ENCODE measurements at places on chromosomes 13 and 19. TPM values are rescaled to one million over a fixed set of nuclear protein-coding genes. Genes with fewer than 3 reads are reported as not detected.
A peak's percentile ranks its signal among the peaks of the same experiment; 100 is the strongest.

- H3K27ac ChIP-seq, result no peak overlapping the region
- no peak overlapping the region for H3K4me3 ChIP-seq
- peaks cover 21% of the 10 kb centered on the region for H3K27me3 ChIP-seq
- H3K4me1 ChIP-seq, result peaks cover 7% of the 10 kb centered on the region
- DNase-seq, result no peak
- H3K36me3 ChIP-seq, result no peaks in the 10 kb centered on the region
Observed at GRCh38 chr19:3161453-3161852, 17.1 kb upstream of the S1PR4 start.

- H3K27me3 ChIP-seq, result peaks cover 29% of the 10 kb centered on the region
- peaks cover 16% of the 10 kb centered on the region for H3K4me1 ChIP-seq
- no peak overlapping the region for H3K27ac ChIP-seq
Observed at GRCh38 chr19:50713556-50714236, 5.9 kb downstream of the SHANK1 start.

- no peak overlapping the region for H3K4me3 ChIP-seq
- H3K4me1 ChIP-seq, result no peaks in the 10 kb centered on the region
- H3K27me3 ChIP-seq, result no peaks in the 10 kb centered on the region
- peaks cover 47% of the 10 kb centered on the region for H3K36me3 ChIP-seq
Observed at GRCh38 chr13:77016251-77016812, 10.6 kb downstream of the FBXL3 start.

DNA sequence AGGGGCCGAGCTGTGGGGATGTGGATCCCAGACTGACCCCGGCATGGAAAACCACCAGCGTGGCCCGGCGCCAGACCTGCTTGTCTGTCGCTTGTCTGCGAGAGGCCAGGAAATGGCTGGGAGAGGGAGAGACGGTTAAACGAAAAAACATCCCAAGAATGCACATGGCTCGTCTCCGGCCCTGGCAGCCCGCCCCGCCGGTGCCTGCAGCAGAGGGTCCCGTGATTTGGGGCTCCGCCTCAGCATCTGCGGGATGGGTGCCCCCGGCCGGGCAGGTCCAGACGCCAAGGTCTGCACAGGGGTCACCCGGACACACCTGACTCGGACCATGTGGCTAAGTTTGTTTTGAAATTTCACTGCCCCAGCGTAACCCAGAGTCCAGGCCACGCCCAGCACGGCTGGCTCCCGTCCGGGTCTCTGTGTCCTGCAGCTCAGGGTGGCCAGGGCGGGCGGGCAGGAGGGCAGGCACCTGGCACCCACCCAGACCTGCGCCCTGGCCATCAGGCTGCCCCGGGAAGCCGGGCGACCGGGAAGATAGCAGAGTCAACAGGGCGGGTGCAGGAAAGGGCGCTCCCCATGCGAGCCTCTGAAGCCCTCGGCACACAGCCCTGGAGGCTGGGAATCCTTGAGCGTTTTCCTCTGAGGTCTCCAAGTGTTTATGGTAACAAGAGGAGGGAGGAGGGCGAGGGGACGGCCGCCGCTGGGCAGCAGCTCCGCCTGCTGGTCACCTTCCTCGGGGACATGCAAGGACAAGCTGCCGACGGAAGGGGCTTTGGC is 103.2 kb downstream of the GADD45B start:
- DNase-seq, result peak; percentile 92
- H3K27ac ChIP-seq, result peak overlapping the region; percentile 92
- peaks cover 14% of the 10 kb centered on the region for H3K4me1 ChIP-seq
- peaks cover 4% of the 10 kb centered on the region for H3K27me3 ChIP-seq

GRCh38 chr13:51526202-51526601 is 58.1 kb upstream of the WDFY2 start:
- peaks cover 9% of the 10 kb centered on the region for H3K36me3 ChIP-seq
- H3K27ac ChIP-seq, result no peak overlapping the region
- H3K27me3 ChIP-seq, result peaks cover 6% of the 10 kb centered on the region
- no peak for DNase-seq
- H3K4me1 ChIP-seq, result no peaks in the 10 kb centered on the region
- no peak overlapping the region for H3K4me3 ChIP-seq

NCLN gene
- 99.9 TPM for total RNA-seq

NANOS3 gene
- total RNA-seq, result 0.66 TPM

Measured in WTC11 (cell line).